ENCODE measurements at places on chromosomes 11 and 22.

DNA sequence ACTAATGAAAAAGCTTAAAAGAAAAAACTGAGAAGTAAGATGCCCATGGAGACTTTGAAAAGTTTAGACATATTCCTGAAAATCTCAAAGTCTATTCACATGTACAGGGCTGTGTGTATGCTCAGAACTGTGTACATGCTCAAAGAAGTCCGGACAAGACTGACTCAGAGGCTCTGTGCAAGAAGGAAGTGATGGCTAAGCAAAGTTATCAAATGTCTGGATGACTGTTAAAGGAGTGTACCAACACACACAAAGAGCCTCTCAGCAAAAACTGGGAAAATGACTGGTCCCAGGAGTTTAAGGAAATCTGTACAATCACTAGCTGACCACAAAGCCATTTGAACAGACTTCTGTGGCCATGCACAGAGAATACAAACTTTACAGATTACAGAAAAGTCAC lies 33.1 kb upstream of the ARHGAP32 start:
- DNase-seq, result no peak

GRCh38 chr22:43008921-43009320 lies 6.0 kb downstream of the PACSIN2 start:
- no peak for DNase-seq

GRCh38 chr11:8267280-8267679 lies 3.6 kb upstream of the LMO1 start:
- no peak for DNase-seq

DNA sequence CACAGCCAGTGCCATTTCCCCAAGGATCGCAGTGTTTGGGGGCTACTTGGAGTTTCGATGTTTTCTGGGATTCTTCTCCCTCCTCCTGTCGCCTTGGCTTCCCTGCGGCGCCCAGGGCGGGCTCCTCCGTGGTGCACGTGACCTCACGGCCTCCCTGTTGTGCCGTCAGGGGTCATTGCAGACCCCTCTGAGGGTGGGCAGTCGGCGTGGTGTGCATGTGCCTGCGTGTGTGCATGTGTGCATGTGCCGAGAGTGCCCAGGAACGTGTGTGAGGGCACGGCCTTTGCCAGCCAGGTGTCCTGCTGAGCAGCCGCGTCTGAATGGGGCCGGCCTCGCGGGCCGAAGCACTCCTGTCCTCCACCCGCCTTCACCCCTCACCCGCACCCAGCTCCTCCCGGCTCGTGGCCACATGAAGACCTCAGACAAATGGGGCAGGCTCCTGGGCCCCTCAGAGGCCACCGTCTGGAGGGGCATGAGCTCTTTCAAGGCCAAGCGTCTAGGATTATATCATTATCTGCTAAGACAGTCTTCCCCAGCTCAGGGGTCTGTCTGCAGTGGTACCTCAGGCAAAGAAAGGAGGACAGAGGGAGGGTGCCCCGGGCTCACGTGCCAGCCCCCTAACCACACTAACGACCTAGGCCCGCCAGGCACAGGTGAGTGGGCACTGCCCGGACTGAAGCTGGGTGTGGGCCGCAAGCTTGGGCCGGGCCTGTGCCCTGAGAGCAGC lies 9.4 kb upstream of the MRPL23 start:
- no peak for DNase-seq

DNA sequence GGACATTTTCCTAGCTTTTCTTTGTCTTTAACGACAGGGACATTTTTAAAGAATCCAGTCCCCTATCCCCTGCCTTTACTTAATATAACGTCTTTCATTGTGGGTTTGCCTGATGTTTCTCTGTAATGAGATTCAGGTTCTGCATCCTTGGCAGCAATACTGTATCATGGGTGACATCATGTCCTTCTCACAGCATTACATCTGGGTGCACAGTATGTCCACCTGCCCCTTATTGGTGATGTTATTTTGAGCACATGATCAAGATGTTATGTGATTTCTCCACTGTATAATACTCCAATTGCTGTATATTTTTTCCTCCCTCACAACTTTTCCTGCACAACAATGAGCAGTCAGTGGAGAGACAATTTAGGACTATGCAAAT lies 9.7 kb upstream of the STK33 start:
- DNase-seq, result no peak

GRCh38 chr22:36065775-36066544 lies 37.3 kb upstream of the RBFOX2 start:
- peak; percentile 52 for DNase-seq

DNA sequence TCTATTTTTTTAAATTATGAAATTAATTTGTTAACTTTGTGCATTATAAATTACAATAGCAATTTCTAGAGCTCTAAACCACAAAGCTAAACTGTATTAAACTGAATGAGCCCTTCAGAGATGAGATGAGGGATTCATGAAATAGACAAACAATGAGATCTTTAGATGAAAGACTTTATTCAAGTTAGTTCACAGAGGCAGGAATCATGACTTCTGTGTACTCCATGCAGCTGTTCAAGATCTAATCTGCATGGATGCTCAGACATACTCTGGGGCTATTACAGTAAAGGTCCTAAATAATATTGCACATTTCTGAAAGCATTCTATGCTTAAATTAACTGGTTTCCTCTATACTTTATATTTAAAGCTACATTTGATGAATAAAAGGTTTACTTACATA lies 122.7 kb downstream of the FCHSD2 start:
- no peak for DNase-seq

- no peak for DNase-seq
Measured at GRCh38 chr11:129731316-129731715, 84.3 kb upstream of the TMEM45B start.

GRCh38 chr22:47878460-47878859 lies 1116.0 kb downstream of the TBC1D22A start:
- no peak for DNase-seq

- DNase-seq, result no peak
Measured at GRCh38 chr11:80987171-80987570, 1546.3 kb upstream of the TENM4 start.

DNA sequence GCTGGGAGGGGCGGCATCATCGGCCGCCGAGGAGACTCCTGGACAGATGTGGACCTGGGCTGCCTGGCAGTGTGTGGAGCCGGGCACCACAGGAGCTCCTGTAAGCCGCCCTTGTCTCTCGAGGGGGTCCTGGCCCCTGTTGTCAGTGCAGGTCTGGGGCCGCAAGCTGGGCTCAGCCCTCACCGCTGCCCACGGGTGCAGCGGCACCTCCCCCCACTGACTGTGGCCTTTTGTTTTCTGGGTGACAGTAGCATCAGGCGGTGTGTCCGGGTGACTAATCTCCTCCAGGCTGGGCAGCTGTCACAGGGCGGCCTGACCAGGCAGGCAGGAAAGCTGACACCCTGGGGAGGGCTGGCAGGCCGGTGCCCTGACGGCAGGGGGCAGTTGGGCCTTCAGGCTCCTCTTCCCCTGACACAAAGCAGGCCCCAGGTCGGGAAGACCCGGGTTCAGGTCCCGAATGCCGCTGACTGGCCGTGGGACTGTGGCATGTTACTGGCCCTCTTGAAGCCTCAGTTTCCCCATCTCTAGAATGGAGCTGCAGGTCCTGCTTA lies 16.3 kb downstream of the DGKZ start:
- no peak for DNase-seq

- DNase-seq, result no peak
Measured at GRCh38 chr11:35600331-35600838, 17.9 kb upstream of the FJX1 start.

- DNase-seq, result no peak
Measured at GRCh38 chr22:25497181-25497641, 67.3 kb upstream of the GRK3 start.

DNA sequence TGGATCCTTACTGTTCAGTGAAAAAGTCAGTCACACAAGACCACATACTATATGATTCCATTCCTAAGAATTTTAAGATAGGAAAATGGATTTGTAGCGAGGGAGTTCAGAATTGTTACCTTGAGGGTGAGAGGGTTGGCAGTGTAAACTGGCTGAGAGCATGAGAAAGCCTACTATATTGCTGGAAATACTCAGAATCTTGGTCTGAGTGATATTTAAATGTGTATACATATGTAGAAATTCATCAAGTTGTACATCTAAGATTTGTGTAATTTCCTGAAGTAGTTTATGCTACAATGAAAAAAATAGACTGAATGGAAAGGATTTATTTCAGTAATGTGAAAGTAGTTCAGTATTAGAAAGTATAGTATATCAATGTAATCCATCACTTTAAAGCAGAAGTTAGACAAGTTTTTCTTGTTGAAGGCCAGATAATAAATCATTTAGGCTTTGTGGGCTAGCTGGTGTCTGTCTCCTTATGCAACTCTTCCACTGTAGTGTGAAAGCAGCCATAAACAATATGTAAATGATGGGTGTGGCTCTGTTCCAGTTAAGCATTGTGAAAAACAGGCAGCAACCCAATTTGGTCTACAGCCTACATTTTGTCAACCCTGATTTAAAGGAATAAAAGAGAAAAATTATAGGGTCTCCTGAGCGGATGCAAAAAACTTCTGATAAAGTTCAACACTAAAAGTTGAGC lies 127.2 kb upstream of the THY1 start:
- no peak for DNase-seq

GRCh38 chr22:17537155-17537554 lies 26.1 kb upstream of the SLC25A18 start:
- no peak for DNase-seq

GRCh38 chr11:102757823-102758549 lies 22.4 kb downstream of the MMP10 start:
- no peak for DNase-seq

- DNase-seq, result no peak
Measured at GRCh38 chr11:88100151-88100550, 75.1 kb downstream of the RAB38 start.

DNA sequence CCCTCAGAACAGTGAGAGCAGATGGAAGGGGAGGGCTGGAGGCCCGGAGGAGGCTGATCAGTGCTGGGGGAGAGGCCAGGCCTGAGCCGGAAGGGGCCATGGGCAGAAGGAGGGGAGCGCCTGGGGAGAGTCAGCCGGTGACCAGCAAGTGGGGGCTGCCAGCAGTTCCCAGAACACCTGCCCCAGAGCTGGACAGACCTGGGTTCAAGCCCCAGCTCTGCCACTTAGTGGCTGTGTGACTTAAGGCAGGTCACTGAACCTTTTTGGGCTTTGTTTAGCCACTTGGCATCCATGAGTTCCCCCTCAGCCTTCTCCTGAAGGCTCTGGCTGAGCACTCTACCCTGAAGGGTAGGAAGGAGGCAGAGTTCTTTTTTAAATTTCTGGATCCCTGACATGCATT lies 17.4 kb downstream of the WNT11 start:
- DNase-seq, result no peak

DNA sequence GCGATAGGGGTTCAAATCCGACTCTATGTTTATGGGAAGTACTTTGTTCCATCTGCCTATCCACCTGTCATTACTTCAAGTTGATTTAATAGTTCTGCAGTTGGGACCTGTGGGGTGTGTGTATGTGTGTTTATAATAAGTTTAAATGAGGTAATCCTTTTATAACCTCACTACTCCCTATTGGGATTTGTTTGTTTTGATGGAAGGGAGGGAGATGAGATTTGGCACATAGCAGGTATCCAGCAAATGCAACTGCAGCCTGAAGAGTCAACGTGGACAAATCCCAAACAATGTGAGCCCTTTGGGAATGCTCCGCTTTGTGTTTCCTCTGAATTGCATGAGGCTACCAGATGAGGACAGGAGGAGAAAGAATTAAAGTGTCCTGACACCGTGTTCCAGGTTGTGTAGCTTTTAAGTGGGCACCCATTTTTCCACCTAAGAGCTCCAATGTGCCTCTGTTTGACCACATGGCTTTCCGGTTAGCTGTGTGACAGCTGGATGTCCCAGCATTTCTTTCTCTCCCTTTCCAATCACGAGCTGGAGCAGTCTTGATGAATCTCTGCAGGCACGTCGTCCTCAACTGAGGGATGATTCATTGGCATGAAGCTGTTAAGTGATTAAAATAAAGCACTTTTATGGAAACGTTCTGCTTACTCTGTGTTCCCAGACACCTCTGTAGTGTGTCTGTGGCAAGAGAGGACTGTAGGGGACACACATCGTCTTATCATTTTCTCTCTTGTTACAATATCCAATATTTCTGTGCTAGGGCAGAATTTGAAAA lies 610.7 kb downstream of the NTM start:
- no peak for DNase-seq

- no peak for DNase-seq
Measured at GRCh38 chr11:67057205-67057672, 592 bp downstream of the RHOD start.

DNA sequence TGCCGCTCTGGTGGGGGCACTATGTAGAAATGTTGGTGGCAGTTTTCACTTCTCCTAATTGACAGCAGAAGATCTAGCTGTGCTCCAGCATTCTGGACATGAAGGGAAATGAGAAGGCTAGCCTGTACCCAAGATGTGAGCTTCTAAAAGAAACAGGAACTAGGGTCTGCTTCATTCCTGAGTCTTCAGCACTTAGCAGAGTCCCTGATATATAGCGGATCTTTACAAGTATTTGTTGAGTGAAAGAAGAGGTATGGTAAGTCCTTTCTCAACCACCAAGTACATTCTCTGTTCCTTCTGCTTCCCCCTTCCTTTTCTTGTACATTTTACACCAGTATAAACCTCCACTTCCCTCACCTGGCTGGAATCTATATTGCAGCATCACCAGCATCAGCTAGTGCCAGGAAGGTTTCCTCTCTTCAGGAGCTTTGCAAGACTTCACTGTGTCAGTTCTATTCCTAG lies 408.3 kb upstream of the CADM1 start:
- peak; percentile 83 for DNase-seq

DNA sequence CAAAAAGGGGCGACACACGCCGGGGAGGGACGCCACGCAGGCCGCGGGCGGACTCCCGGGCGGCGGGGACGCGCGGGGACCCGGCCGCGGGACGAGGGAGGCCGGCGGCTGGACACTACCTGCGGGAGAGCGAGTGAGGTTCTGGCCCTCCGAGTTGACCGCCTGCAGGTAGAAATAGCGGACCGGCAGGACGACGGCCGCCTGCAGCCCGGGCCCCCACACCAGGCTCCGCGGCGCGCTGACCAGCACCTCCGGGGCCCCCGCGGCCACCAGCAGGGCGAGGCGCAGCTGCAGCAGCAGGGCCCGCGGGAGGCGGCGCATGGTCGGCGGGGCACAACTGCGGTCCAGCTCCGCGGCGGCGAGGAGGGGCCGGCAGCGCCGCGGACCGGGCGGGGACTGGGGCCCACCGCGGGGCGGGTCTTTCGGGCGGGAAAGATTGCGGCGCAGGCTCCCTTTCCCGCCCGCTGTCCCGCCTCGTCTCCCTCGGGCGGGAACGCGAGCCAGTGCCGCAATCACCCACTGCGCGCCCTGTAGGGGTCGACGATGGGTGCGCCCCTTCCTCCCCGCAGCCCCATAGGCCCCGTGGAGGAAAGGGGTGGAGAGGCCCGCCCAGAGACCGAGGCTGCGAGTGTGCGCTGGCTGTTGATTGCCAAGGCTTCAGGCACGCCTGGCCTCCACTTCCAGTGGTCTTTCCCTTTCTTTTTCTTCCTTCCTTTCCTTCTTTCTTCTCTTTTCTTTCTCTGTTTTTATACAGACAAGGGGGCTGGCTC lies at the start of gene POGLUT3:
Gene POGLUT3, minus strand, starts transcription at position 339 of the 770 bp plus-strand sequence. Its CDS starts 18 bp downstream, at position 321.
- peak; percentile 48 for DNase-seq

GRCh38 chr11:75325713-75326438 lies 25.6 kb downstream of the ARRB1 start:
- DNase-seq, result no peak

GRCh38 chr11:78251083-78251775 lies 62.5 kb downstream of the USP35 start:
- no peak for DNase-seq

Measured in DMS79 (cell line).